Naive thymus-derived CD8-positive, alpha-beta T cell (primary cell): ENCODE measurements at places on chromosomes 7 and 10.

DNA sequence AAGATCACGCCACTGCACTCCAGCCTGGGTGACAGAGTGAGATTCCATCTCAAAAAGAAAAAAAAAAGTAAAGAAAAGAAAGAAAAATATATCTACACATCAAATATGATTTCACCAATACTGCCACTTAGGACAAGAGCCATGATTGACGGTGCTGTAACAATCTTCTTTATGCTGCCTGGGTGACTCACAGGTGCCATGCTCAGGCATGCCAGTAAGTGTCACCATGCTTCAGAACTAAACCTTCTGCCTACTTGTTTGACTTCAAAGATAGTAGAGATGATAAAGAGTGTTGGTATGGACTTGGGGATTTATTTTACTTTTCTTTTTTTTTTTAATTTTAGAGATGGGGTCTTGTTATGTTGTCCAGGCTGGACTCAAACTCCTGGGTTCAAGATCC lies 33.6 kb upstream of the DNMBP start:
- no peak for DNase-seq
- peaks cover 2% of the 10 kb centered on the region for H3K4me1 ChIP-seq
- H3K27me3 ChIP-seq = no peaks in the 10 kb centered on the region
- H3K36me3 ChIP-seq = no peaks in the 10 kb centered on the region

GRCh38 chr7:144118341-144118740 lies 4.6 kb upstream of the OR2A14 start:
- H3K36me3 ChIP-seq = no peaks in the 10 kb centered on the region
- H3K27ac ChIP-seq = no peak overlapping the region
- H3K27me3 ChIP-seq = no peaks in the 10 kb centered on the region
- no peak for DNase-seq
- no peaks in the 10 kb centered on the region for H3K4me1 ChIP-seq

GRCh38 chr7:36300696-36301350 lies 88.8 kb upstream of the ANLN start:
- no peak overlapping the region for H3K4me3 ChIP-seq
- H3K27ac ChIP-seq = no peak overlapping the region
- no peaks in the 10 kb centered on the region for H3K4me1 ChIP-seq
- H3K36me3 ChIP-seq = no peaks in the 10 kb centered on the region
- no peak for DNase-seq
- H3K27me3 ChIP-seq = no peaks in the 10 kb centered on the region

DNA sequence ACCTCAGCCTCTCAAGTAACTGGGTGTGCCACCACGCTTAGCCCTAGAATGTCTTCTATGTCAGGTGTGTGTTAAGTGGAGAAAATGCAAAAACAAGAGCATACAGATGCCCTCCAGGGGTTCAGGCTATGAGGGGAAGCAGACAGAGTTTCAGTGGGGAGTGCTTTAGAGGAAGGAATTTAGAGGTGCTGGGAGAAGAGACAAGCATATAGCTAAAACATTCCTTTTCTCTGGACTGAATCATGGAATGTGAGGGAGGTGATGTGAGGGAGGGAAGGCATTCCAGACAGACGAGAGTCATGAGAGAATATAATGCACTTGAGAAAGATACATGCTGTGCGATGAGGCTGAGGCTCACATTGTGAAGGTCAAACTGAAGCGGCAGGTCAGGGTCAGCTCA lies 6.6 kb upstream of the ZNF786 start:
- no peak overlapping the region for H3K27ac ChIP-seq
- DNase-seq = no peak
- no peaks in the 10 kb centered on the region for H3K27me3 ChIP-seq
- H3K4me1 ChIP-seq = no peaks in the 10 kb centered on the region
- no peak overlapping the region for H3K4me3 ChIP-seq

DNA sequence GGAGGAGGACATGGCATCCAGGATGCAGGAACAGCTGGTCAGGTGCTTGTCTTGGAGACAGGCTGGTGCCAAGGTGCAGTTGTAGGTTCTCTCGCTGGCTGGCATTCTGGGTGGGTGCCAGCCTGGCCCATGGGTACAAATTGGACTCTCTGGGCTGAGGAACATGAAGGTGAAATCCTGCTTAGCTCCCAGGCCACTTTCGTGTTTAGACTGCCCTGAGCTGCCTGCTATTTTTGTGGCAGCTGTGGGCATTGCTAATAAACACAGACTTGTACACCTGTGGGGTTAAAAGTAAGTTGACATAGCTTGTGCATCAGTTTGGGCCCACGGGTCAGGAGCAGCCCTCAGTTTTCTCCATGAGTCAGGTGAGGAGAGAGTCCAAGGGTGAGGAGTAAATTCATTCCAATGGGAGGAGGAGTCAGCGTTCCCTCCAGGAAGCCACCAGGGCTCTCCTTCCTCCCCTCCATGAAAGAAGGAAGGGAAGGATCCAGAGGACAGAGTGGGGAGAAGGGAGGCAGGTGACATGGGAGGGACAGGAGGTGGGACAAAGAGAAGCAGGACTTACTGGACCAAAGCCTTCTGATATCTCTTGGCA lies 380.0 kb downstream of the GLRX3 start:
- DNase-seq = no peak
- H3K4me1 ChIP-seq = no peaks in the 10 kb centered on the region
- peaks cover 16% of the 10 kb centered on the region for H3K27me3 ChIP-seq
- H3K36me3 ChIP-seq = no peaks in the 10 kb centered on the region
- H3K27ac ChIP-seq = no peak overlapping the region
- H3K4me3 ChIP-seq = no peak overlapping the region

GRCh38 chr7:8177109-8177933 lies 84.6 kb downstream of the ICA1 start:
- H3K27ac ChIP-seq = peak overlapping the region; percentile 96
- H3K27me3 ChIP-seq = no peaks in the 10 kb centered on the region
- peak; percentile 28 for DNase-seq
- peaks cover 60% of the 10 kb centered on the region for H3K4me1 ChIP-seq

DNA sequence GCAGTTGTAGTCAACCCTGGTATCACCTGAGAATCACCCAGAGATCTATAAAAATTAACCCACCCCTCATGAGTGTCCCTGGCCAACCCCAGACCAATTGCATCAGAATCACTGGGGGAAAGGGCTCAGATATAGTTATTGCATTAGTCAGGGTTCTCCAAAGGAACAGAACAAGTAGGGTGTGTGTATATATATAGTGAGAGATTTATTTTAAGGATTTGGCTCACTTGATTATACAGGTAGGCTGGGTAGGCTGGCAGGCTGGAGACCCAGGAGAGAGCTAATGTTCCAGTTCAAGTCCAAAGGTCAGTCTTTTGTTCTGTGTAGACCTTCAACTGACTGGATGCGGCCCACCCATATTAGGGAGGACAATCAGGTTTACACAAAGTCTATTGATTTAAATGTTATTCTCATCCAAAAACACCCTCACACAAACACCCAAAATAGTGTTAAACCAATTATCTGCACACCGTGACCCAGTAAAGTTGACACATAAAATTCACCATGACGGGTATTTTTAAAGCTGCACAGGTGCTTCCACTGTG lies 372.9 kb upstream of the NFE2L3 start:
- DNase-seq = no peak
- H3K4me3 ChIP-seq = no peak overlapping the region
- H3K36me3 ChIP-seq = no peaks in the 10 kb centered on the region
- no peaks in the 10 kb centered on the region for H3K27me3 ChIP-seq
